Umbilical cord (tissue), 2 donors: ENCODE measurements at places on chromosomes 1 and 21. TPM values are rescaled to one million over a fixed set of nuclear protein-coding genes. Genes with fewer than 3 reads are reported as not detected.

The SPRR1A gene
- total RNA-seq, result not detected

The TAS1R1 gene
- total RNA-seq, result not detected

DNA sequence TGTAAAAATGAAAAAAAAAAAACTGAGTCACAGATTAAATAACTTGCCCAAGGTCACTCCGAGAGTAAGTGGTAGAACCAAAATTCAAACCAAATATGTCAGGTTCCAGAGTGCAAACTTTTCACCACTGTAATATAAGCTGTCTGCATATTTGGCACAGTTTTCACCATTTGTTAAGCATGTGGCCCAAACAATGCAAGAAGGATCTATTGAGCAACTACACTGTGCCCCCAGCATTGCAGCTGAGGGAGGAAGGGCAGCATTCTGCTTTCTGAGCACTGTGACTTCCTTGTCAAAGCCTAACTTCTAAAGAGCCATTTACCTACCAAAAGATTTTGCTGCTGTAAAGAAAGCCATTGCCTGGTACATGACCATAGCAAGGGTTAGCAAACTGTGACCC lies 133.4 kb downstream of the SYT2 start:
- no peak for DNase-seq

DNA sequence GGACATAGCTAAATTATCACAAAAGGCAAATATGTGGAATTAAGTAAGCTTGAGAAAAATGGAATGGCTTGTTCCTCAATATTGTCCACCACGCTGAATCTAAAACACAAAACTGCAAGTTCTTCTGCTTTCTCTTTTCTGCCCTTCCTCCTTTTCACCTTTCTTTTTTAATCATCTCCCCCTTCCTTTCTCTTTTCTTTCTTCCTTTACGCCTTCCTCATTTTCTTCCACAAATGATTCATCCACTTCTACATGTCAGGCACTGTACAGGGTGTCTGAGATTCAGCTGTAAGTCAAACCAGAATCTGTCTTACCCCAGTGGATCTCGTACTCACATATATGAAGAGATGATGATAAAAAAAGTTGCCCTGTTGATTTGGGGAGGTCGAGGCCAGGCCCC lies 1182.5 kb downstream of the MRPL39 start:
- DNase-seq, result no peak

DNA sequence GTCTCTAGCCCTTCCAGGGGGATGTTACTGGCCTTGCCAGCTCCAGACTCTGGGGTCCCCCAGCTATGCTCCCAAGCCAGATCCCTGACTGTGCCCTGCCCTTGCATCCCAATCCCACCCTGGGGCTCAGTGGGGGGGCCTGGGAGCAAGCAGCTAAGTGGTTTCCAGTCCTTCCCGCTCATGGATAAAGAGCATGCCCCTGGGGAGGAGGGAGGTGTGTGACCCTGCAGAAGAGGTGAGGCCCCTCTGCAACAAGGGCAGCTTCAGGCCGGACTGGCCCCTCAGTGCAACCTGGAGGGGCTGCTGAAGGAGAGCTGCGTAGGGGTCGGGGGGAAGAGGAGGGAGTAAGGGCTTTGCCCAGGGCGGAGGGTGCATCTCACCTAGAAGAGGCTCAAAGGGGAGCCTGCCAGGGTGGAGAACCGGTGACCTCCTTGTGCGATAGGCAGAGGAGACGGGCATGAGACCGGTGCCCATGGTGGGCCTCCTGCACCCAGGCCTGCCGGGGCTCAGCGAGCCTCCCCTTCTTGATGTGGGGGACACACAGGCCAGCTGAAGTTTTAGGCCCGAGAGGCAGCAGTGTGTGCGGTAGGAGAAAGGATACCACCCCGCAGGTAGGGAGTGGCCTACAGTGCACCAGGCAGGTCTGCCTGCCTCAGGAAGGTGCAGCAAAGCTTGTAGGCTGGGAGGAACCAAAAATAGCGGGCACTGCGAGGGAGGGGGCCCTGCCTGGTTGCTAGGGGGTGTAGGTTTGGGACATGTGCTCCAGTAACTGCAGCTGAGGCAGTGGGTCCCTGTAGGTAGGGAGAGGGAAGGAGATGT lies 3.1 kb downstream of the OBSCN start:
- DNase-seq, result no peak

GRCh38 chr1:7047866-7048265 lies 262.6 kb downstream of the CAMTA1 start:
- DNase-seq, result no peak

GRCh38 chr1:161731241-161731640 lies 9.9 kb downstream of the FCRLB start:
- DNase-seq, result no peak

DNA sequence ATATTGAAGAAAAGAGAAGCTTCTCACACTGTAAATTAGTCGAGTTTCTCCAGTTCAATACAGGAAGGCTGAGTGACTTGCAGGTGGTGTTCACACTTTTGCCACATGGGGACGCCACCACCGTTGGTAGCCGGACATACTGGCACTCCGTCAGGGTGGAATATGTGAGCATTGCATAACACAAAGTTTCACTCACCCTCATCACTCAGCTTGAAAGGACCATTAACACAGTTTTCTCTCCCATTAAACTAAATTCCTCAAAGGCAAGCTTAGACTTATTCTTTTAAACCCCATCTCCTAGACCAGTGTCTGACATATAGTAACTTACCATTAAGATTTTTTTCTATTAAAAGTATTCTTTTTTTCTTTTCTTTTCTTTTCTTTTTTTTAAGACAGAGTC lies 105.3 kb upstream of the SERBP1 start:
- DNase-seq, result peak; percentile 79
